ENCODE measurements at places on chromosomes 7 and 10.

GRCh38 chr7:15215616-15216015 is 313.1 kb upstream of the DGKB start:
- no peak for DNase-seq

GRCh38 chr7:158829021-158829341 is 328 bp downstream of the ESYT2 start:
- peak; percentile 67 for DNase-seq

GRCh38 chr10:127158662-127159061 is 37.7 kb downstream of the INSYN2A start:
- no peak for DNase-seq

- no peak for DNase-seq
Measured at GRCh38 chr7:135392701-135393100, 117.2 kb downstream of the CNOT4 start.

- DNase-seq, result no peak
Measured at GRCh38 chr7:46145412-46145811, 224.3 kb upstream of the IGFBP3 start.

- DNase-seq, result no peak
Measured at GRCh38 chr10:94683214-94684054, at the start of gene CYP2C18. CYP2C18 (plus strand) TSS chr10:94683729; CDS start chr10:94683820, 91 bp downstream.

DNA sequence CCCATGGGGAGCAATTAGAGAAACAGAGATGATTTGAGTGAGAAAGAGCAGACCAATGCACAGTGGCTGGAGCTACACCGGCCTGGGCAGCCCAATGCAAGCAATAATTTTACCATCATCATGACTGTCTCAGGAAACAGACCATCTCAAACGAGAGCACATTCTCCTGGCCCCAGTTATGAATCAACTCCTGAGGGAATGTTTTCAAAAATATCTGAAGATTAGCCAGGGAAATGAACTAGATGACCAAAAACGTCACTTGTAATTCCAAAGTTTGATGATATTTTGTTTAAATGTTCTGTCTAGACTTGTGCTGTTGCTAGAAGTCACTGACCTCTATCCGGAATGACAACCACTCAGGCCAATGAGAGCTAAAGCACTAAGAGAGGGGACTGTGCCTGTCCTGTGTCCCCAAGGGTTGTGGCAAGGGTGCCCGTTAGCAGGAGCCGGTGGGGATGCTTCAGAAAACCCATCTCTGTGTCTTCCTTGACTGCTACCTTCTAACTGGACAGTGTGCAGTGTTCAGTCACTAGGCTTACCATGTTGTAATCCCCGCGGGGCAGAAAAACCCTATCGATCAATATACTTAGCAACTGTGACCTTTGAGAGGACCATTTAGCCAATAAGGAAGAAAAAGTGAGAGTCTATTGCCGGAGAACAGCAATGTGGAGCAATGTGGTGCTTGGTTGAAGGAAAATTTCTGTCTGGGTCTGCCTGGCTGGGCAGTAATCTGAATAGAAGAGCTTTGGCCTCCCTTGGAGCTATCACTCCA is 202.4 kb downstream of the ADAM12 start:
- DNase-seq, result no peak

- DNase-seq, result peak; percentile 51
Measured at GRCh38 chr10:89213191-89213808, 6.2 kb upstream of the CH25H start.

- no peak for DNase-seq
Measured at GRCh38 chr10:103710490-103710889, 144.9 kb downstream of the SH3PXD2A start.

GRCh38 chr7:2673934-2674333 is 14.1 kb upstream of the AMZ1 start:
- DNase-seq, result no peak

GRCh38 chr10:23439452-23439960 is 631 bp downstream of the OTUD1 start:
- peak; percentile 17 for DNase-seq

GRCh38 chr10:87771871-87772500 is 46.0 kb downstream of the ATAD1 start:
- no peak for DNase-seq

DNA sequence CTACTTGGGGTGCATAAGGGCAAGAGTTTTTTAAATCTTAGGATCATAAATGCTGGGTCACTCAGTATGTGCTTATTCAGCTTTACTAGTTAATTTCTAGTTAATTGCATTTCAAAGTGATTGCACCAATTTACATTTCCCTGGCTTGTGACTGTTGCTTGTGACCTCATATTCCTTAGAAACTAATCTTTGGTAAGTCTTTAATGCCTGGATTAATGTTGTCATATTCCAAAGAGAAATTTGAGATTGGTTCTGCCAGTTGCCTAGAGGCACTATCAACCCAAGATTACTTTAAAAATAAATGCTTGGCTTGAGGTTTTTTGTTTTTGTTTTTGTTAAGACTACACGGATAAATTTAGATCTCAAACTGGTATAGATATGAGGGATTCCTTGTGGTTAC is 103.1 kb downstream of the ANK3 start:
- no peak for DNase-seq

DNA sequence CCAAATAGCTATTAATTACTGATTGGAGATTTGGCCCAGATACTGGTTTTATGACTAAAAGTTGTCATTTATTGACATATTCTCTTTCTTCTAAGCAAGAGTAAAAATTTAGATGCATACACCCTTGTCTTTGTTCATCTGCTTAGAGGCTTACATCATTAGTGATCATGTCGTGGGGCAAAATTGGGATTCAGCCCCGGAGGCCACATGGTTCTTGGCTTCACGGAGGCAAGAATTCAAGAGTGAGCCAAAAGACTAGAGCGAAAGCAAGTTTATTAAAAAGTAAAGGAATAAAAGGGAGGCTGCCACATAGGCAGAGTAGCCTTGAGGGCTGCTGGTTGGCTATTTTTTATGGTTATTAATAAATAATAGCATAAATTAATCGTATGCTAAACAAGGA is 41.1 kb downstream of the MINPP1 start:
- DNase-seq, result no peak

- DNase-seq, result no peak
Measured at GRCh38 chr10:72616716-72617115, 9.2 kb downstream of the MICU1 start.

GRCh38 chr10:22148961-22149360 is 68.9 kb downstream of the EBLN1 start:
- DNase-seq, result no peak

DNA sequence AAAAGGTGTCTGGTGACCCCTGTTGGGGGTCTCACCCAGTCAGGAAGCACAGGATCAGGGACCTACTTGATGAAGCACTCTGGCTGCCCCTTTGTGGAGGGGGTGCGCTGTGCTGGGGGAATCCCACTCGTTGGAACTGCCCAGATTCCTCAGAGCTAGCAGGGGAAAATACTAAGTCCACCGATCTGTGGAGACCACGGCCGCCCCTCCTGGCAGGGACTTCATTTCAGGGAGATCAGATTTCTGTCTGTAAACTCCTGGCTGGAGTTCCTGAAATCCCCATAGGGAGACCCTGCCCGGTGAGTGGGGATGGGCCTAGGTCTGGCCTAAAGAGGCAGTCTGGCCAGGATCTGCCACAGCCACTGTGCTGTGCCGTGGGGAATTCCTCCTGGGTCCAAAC is 79.3 kb upstream of the ADCY1 start:
- DNase-seq, result no peak

- DNase-seq, result no peak
Measured at GRCh38 chr7:70237831-70238575, 639.7 kb downstream of the AUTS2 start.

- DNase-seq, result no peak
Measured at GRCh38 chr7:134449680-134450079, 9.2 kb downstream of the AKR1B1 start.

DNA sequence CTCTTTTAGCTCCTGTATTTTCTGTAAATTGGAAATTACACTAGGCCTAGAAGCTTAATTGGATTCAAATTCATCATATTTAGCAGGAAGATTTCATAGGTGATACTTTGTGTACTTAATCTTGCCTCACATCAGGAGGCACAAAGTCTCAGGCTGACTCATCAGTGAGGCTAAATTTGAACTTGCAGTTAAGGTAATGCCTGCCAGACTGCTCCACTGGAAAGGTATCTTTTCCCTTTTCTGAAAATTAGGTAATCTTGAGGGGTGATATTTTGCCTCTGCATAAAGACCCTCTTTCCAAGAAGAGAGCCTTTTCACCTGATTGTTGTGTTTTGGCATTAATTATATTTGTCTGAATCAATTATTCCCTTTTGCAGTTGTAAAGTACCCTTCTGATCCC is 14.6 kb downstream of the PPIA start:
- DNase-seq, result no peak

DNA sequence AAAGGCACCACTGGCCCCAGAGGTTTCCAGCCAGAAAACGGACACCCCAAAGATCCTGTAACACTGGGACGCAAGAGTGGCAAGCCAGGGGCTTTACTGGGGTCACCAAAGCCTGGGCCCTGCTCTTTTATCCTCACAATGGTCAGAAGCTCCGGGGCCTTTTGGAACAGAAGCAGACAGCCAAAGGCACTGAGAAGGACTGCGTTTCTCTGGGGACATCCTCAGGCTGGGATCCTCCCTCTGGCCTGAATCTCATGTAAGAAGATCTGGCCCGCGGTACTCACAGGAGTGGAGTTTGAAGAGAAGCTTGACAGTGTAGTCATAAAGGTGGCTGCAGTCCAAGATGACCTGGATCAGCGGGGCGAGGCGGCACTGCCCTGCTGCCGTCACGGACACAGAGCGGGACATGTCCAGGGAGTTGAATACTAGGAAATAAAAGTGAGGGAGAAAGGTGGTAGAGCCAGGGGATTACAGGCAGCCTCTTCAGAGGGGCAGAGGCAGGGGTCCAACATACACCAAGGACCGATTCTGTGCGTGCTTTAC is 81.4 kb downstream of the SPDYE5 start:
- DNase-seq, result no peak

- DNase-seq, result no peak
Measured at GRCh38 chr10:60735244-60735643, 43.0 kb upstream of the CDK1 start.

GRCh38 chr10:116111483-116112095 is 161.4 kb downstream of the GFRA1 start:
- DNase-seq, result no peak

DNA sequence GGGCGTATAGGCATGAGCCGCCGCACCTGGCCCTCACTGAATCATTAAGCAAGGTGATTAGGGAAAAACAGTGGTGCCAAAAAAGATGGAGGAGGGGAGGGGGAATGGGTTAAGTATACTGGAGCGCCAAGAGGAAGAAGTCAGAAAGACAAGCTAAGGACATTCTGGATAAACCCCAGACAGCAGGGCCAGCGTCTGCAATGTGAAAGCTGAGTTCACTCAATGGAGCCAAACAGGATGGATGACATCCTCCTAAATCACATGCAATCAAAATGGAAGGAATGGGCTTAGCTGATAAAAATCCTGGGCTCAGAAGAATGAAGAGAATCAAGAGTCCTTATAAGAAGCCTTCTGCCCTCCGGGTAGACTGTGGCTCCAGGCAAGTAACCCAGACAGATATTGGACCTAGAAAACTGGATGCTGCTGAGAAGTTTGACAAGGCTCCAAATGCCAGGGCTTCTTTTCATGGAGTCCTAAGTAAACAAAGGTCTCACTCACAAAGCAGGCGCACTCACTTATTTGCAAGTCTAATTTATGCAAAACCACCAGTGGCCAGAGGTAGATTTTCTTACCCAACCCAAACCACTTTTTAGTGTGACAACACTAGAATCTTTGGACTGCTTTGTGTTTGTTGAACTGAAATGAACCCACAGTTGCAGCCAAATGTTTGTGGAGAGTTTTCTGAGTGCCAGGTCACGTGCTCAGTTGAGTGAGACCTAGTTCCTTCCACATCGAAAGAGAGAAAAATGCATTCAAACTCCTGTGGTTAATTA is 519.1 kb upstream of the AUTS2 start:
- DNase-seq, result no peak

- DNase-seq, result no peak
Measured at GRCh38 chr7:107043921-107044346, 571 bp upstream of the PRKAR2B start.

DNA sequence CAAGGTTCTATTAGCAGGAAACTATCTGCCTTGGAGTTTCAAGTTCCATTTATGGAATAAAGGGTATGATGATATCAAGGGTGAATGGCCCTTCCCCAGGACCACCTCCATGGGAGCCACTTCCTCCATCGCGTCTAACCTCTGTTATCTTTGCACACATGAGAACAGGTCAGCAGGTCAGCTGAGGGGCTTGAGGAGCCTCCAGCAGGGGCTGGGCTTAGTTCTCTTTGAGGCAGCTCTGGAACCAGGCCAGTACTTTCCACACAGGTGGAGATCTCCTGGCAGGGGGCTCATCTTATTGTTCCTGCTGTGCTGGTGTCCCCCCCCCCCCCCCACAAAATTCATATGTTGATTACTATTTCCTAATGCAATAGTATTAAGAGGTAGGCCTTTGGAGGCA is 472.2 kb upstream of the ZMIZ1 start:
- DNase-seq, result no peak

- DNase-seq, result peak; percentile 86
Measured at GRCh38 chr7:43649755-43650274, 66.9 kb downstream of the STK17A start.

GRCh38 chr10:71900441-71901180 is 49.6 kb upstream of the PSAP start:
- DNase-seq, result no peak

DNA sequence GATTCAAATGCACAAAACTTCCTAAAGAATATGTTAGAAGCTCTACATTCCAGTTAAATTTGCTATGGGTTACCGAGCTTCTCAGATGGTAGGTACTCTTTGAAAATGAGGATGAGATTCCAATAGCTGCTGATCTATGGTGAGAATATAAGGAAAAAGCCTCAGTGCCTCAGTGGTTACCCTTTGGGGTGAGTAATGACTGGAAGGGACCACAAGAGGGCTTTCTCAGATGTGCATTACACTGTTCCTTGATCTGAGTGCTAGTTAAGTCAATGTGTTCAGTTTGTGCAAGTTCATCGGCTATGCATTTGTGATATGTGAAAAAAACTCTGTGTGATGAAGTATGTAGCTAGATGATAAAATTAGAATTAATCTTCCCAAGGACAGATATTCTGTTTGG is 3.5 kb downstream of the NRCAM start:
- DNase-seq, result peak; percentile 30

GRCh38 chr7:105269397-105269796 is 119.3 kb downstream of the SRPK2 start:
- DNase-seq, result no peak

DNA sequence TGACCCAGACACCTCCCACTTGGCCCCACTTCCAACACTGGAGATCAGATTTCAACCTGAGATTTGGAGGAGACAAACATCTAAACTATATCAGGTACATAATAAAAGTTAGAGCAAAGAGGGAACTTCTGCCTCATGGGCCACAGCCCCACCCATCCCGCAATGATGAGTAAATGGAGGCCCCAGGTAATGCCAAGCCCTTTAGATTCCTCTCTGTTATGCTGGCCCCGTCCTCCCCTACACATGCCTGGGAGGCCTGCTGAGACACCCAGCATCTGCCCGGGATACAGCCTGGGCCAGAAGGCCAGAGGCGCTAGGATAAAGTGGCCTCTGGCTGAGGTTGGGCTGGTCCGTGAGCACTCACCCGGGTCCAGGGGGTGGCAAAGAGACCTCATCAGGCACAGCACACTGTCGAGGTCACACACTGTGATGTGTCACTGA is 185.5 kb upstream of the SH2B2 start:
- DNase-seq, result no peak

- DNase-seq, result peak; percentile 12
Measured at GRCh38 chr10:97714401-97715258, 1.1 kb downstream of the MARVELD1 start.

GRCh38 chr7:132743974-132744373 is 167.7 kb upstream of the PLXNA4 start:
- DNase-seq, result no peak

- no peak for DNase-seq
Measured at GRCh38 chr7:108335269-108335918, 120.8 kb downstream of the NRCAM start.

GRCh38 chr7:125926621-125927020 is 997.0 kb upstream of the POT1 start:
- no peak for DNase-seq

All from naive thymus-derived CD8-positive, alpha-beta T cell (primary cell).